ENCODE measurements at places on chromosomes 3 and 15. TPM values are rescaled to one million over a fixed set of nuclear protein-coding genes. Genes with fewer than 3 reads are reported as not detected.

DNA sequence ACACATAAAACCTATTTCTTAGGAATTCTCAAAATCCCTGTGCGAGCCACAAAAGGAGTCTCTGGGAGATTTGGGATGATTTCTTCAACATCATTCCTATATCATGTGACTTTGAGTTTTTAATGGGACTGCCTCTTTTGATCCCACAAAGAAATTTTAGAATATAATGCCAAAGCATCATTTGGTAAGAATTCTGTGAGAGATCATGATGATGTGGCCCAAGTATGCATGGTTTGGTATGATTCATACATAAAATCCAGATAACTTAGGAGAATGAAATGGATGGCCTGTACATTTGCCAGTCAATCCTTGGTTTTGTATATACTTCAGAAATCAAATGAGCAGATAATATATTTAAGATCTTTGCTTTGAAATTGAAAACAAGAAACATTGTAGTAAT, 61.3 kb downstream of the UBE2E2 start:
- no peak for DNase-seq

DNA sequence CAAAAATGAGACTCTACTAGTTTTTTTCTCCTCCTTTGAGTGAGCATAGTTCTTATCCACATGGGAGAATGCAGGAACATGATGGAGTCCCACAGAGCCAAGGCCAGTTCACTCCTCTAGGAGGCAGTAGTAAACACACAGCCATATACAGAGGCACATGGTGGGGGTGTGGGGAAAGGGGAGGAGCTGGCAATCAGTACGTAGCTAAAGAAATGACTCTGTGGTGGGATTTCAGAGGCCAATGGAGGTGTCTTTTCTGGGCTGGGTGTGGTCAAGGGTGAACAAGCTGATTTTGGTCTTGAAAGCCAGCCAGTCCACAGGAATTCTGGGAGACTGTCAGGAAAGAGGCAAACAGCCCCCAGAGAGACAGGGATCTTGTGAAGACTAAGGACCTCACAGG, 6.6 kb upstream of the RAB11A start:
- DNase-seq = no peak

GRCh38 chr3:38110314-38111050, 26.4 kb downstream of the ACAA1 start:
- DNase-seq = no peak

GRCh38 chr15:70604666-70605315, 158.6 kb downstream of the UACA start:
- DNase-seq = no peak

The UBAP1L gene
- total RNA-seq = 5.4 TPM

The ZPLD1 gene
- not detected for total RNA-seq

The GOLGA6L10 gene
- 3.4 TPM for total RNA-seq

The SLC9C1 gene
- not detected for total RNA-seq

The PLA1A gene
- 1.7 TPM for total RNA-seq

The KLHL6 gene
- 1.7 TPM for total RNA-seq
